ENCODE measurements at places on chromosomes 1 and 21.
A peak's percentile ranks its signal among the peaks of the same experiment; 100 is the strongest.

GRCh38 chr21:35197191-35197590, 148.1 kb upstream of the RUNX1 start:
- no peak for DNase-seq

DNA sequence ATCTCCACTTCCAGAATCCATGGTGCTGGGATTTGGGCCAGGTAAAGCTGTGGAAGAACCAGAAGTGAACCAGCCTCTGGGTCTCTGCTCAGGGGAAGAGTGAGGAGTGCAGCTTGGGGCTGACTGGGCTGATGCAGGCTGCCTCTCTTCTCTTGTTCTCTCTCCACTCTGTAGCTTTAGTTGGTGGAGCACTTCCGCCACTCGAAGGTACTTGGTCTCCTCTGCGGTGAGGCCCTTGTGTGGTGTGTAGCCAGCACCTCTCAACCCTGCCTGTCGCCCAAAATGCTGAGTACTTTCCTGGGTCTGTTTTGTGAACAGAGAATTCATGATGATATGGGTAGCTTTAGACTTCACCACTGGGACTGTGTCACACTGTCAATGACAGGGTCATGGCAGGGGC, 63.2 kb downstream of the URB2 start:
- no peak for DNase-seq

DNA sequence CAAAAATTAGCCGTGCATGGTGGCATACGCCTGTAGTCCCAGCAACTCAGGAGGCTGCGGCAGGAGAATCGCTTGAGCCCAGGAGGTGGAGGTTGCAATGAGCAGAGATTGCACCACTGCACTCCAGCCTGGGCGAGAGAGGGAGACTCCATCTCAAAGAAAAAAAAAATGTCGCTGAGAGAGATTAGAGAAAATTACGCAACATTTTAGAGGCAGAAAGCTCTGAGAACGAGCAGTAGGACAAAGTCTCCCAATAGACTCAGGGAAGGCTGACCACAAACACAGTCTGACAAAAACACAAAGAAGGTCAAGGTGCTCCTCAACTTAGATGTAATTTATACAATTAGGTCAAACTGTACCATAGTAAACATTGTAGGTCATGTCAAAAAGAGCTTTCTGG, 367.6 kb upstream of the ZRANB2 start:
- DNase-seq, result no peak

DNA sequence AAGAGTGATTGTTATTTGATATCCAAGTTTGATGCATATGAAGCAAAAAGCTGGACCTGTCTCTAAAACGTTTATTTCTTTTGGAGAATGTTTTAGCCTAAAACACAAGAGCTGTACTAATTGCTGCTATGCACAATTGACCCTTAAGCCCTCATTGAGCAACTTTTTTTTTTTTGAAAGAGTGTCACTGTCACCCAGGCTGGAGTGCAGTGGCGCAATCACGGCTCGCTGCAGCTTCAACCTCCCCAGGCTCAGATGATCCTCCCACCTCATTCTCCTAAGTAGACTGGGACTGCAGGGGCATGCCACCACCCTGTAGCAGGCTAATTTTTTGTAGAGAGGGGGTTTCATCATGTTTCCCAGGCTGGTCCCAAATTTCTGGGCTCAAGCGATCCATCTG, 129.1 kb downstream of the PIK3R3 start:
- DNase-seq, result no peak

DNA sequence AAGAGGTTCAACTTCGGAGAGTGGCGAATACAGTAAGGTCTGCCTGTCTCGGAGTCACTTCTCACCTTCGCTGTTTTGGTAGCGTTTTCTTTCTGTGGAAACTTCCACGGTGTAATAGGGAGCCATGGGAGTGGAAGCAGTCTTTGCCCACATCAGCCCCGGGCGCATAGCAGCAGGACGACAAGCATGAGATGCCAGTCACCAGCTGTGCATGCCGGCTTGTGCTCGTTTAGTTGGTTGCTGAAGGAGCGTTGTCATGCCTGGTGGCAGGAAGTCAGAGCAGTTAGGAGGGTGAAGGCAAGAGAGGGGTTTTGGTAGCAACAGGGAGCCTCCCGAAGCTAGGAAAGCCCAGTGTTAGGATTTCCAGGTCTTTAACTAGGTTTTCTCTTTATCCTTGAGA, 58.8 kb downstream of the MRPS6 start:
- DNase-seq, result no peak

GRCh38 chr1:47340227-47340626, 6.6 kb downstream of the CMPK1 start:
- no peak for DNase-seq

DNA sequence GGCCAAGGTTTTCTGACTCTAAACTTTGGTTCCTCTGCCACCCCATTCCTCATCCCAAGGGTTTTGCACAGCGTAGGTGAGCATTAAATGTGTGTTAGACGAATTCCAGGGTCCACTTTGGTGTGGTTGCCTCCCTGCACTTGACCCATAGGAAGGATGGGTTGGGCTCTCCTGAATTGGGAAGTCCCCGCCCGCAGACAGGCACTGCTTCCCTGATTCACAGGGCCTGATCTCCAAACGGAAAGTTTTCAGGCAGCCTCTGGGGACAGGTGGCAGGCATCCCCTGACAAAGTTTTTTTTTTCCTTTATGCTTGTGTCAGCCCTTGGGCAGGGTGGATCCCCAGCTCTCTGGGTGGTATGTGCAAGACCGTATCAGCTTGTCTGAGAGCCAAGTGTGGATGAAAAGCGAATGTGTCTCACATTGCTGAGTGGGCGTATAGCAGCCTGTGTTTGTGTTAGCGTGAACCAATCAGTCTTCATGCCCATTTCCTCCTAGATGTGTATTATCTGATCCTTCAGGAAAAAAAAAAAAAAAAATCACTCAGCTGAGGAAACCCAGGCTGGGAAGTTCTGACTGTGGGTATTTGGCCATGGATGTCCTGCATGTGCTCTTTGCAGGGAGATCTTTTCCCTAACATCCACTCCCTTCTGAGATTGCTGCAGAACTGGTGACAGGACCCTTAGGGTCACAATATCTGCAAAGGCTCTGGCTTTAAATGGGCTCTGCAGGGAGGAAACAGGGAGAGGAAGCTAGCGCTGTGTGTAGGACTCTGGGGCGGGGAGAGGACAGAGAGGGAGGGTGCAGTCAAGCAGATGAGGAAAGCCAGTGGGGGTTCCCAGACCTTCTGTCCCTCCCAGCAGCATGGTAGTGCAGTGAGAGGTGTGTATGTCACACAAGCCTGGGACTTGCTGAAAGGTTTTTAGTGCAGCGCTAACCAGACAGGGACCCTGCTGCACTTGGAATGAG, 42.2 kb upstream of the TRABD2B start:
- no peak for DNase-seq

GRCh38 chr1:26317612-26318337, at the start of gene CD52:
Gene CD52, plus strand, starts transcription at chr1:26317958. Its CDS starts 60 bp downstream, at chr1:26318018.
- DNase-seq, result no peak

DNA sequence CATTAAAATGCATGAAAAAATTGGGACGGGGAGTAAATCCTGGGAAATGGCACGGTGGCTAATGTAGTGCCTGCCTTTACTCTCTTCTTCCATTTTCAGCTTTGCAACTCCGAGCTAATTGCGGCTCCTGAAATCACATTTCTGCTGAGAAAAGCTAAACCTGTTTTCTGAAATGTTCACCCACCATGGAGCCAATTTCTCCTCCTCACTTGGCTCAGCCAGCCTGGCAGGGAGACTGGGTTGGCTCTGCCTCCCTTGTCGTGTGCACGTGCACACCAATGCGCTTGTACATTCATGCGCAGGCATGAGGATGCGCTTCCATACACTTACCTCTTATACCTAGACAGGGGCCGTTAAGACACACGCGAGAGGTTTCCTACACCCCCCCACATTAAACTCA, 165.4 kb downstream of the PLXNA2 start:
- DNase-seq, result no peak

GRCh38 chr1:58866578-58866977, 82.7 kb upstream of the JUN start:
- no peak for DNase-seq

GRCh38 chr1:70195342-70195741, 10.0 kb downstream of the LRRC40 start:
- no peak for DNase-seq

DNA sequence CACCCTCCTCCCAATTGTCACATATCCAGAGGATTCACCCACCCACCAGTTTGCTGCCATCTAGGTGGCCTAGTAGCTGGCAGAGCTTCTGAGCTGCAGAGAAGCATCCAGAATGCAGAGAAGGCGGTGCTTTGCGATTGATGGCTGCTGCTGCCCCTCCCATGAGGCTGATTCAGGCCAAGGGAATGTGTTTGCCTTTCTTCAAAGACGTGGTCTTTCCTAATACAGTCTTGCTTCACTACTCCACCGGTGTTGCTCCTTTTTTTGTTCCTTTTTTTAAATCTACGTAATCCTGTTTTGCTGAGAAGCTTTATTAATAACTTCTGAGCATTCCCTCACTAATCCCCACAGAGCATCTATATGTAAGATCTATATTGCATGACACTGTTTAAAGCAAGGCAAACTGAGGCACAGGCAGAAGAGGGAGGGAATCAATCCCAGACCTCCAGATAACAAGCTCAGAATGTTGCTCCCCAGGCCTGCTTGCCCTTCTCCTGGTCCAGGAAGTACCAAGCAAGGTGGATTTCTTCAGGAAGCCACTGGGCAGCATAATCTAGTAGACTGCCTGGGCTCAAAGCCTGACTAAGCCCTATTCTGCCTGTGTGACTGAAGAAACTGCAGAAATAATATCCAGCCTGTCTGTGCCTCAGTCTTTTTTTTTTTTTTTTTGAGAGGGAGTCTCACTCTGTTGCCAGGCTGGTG, 275.5 kb upstream of the FMN2 start:
- peak; percentile 40 for DNase-seq

DNA sequence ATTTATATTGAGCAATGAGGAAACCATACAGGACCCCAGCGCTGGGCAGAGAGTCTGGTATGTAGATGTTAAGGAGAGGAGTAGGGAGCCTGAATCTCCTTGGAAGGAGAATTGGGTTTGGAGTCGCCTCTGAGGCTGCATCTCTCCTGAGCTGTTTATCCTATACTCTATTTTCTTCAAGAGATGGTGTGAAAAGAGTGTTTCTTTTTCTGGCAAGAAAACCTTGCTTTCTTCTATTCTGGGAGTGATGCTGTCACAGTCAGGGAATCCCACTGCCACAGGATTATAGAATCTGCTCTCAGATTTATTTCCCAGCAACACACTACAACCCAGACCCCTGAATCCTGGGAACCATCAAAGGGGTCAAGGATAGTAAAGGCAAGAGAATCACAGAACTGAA, 3.3 kb downstream of the LURAP1 start:
- no peak for DNase-seq

DNA sequence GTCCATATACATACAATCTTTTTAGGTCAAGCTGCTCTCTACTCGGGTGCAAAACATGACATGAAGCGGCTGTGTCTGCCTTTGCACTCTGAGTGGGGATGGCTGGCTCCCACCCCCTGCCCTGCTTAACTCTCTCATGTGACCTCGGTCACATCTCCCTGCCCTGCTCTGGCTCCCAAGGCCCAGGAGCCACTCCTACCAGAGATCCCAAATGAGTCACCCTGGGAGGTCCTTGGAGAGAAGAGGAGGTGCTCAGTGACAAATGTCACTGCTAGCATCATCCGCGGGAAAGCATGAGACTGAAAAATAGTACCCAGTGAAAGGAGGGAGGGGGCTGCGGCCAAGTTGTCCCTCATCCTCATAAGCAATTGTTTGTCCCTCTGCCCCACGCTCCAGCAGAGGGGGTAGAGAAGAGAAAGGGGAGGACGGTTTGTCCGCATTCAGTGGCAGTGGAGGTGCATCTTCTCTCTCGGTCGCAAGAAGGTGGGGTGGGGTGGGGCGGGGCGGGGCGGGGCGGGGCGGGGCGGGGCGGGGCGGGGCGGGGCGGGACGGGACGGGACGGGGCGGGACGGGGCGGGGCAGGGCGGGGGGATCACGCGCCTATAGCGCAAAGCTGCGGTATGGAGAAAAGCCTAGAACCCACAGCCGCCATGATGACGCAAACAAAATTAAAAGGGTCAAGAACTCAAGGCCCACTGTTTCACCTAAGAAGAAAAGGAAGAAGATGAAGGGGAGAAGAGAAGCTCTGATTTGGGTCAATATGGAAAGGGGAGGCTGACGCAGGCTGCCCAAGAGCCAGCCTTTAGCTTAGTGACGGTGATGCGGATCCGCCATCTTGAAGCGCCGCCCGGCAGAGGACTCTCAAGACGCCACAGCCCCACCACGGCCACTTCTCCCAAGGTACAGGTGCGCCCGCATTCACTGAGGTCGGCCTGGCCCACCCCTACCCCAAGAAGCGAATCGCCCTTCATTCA, 66.2 kb downstream of the CD46 start:
- no peak for DNase-seq

- DNase-seq, result no peak
Observed at GRCh38 chr1:9691691-9692090, 40.2 kb downstream of the PIK3CD start.

DNA sequence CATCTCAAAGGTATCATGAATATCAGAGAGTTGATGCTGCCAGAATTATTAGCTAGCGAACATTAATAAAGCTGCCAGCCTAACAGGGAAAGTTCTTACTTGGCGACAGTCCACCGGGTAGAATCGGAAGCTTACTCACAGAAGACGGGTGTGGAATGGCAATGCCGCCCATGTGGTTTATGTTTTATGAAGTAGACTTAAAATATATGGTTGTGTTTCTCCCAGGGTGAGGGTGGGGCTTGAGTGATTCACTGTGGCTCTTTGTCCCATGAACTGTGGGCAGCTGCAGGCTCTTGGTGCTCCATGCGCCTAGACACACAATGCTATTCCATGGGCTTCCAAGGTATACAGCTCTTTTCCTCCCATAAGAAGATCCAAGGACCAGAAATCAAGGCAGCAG, 162.7 kb downstream of the PIGK start:
- no peak for DNase-seq

DNA sequence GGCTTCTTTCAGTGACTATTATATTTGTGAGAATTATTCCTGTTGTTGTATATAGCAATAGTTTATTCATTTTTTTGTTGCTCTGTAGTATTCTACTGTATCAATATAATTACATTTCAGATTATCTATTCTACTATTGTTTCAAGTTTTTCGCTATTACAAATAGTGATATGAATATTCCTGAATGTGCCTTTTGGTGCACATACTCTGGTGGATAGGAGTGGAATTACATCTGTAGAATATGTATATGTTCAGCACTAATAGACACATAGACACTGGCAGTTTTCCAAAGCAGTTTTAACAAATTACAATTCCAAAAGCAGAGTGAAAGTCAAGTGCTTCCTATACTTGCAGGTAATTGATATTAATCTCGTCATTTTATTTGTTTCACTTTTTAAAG, 696.2 kb upstream of the PRMT6 start:
- no peak for DNase-seq

DNA sequence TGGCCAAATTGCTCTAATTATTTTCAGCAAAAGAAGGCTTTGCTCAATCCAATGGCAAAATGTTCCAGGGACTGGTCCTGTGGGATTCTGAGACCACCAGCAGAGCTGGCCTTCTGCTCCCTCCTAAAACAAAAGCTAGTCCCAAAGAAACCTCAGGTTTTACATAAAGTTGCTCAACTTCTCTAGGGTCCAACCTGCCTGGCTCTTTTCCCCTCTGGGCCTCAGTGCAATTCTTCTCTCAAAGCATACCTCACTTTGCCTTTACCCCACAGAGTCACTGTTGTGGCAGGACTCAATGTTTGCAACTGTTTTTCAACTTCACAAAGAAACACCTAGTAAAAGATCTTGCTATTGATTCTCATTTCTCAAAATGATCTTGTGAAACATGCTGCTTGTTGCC, 39.8 kb downstream of the TBX15 start:
- DNase-seq, result no peak

GRCh38 chr1:205812271-205812877, 624 bp downstream of the SLC41A1 start:
- peak; percentile 18 for DNase-seq

Data from cardiac fibroblast (primary cell).